Activated CD8-positive, alpha-beta memory T cell treated with anti-CD3 and anti-CD28 coated beads, Interleukin-2, amount 10 ng/mL, durations not matched to agents 7 days and 5 days (primary cell): ENCODE measurements at places on chromosomes 13 and 19. TPM values are rescaled to one million over a fixed set of nuclear protein-coding genes. Genes with fewer than 3 reads are reported as not detected.
A peak's percentile ranks its signal among the peaks of the same experiment; 100 is the strongest.

GRCh38 chr13:100532836-100533435 is 55.7 kb downstream of the GGACT start:
- no peak overlapping the region for H3K27ac ChIP-seq
- no peak overlapping the region for H3K4me3 ChIP-seq
- H3K27me3 ChIP-seq, result no peaks in the 10 kb centered on the region

The CYP4F2 gene
- total RNA-seq, result not detected

GRCh38 chr19:43526884-43527859 is at the start of gene ETHE1:
Gene ETHE1, minus strand, starts transcription at chr19:43527201. Its CDS starts 24 bp downstream, at chr19:43527177.
- H3K27me3 ChIP-seq, result no peaks in the 10 kb centered on the region
- DNase-seq, result peak; percentile 88
- H3K4me1 ChIP-seq, result peaks cover 24% of the 10 kb centered on the region
- H3K27ac ChIP-seq, result peak within 1 kb of the TSS; percentile 93
- H3K4me3 ChIP-seq, result peak within 1 kb of the TSS; percentile 89
- peaks cover 6% of the 10 kb centered on the region for H3K36me3 ChIP-seq

The DIRAS1 gene
- not detected for total RNA-seq

- H3K4me3 ChIP-seq, result peak overlapping the region; percentile 78
- no peaks in the 10 kb centered on the region for H3K36me3 ChIP-seq
- no peaks in the 10 kb centered on the region for H3K27me3 ChIP-seq
- no peak for DNase-seq
- peak overlapping the region; percentile 83 for H3K27ac ChIP-seq
These were observed 17.7 kb downstream of the CRTC1 start for GRCh38 chr19:18701250-18701608.

DNA sequence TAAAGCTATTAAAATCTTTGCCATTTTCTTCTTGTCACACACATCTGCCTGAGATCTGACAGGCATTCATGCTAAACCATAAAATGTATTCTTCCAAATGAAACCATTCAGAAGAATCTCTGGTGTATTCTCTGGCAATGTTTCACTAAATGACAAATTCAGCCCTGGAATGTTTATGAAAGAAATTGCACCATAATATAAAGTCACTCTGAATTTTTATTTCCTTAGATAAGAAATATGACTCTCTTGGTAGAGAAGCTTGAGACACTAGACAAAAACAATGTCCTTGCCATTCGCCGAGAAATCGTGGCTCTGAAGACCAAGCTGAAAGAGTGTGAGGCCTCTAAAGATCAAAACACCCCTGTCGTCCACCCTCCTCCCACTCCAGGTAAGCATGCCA is 14.3 kb downstream of the OLFM4 start:
- peaks cover 2% of the 10 kb centered on the region for H3K27me3 ChIP-seq
- H3K27ac ChIP-seq, result no peak overlapping the region
- no peak for DNase-seq

- H3K27me3 ChIP-seq, result peaks cover 12% of the 10 kb centered on the region
- no peaks in the 10 kb centered on the region for H3K36me3 ChIP-seq
- DNase-seq, result no peak
- no peak overlapping the region for H3K27ac ChIP-seq
- no peak overlapping the region for H3K4me3 ChIP-seq
- no peaks in the 10 kb centered on the region for H3K4me1 ChIP-seq
These were observed 333.4 kb downstream of the ITGBL1 start for GRCh38 chr13:101785858-101786257.

GRCh38 chr13:94342436-94343242 is 136.8 kb downstream of the DCT start:
- peaks cover 5% of the 10 kb centered on the region for H3K36me3 ChIP-seq
- no peak overlapping the region for H3K27ac ChIP-seq
- peaks cover 26% of the 10 kb centered on the region for H3K4me1 ChIP-seq

DNA sequence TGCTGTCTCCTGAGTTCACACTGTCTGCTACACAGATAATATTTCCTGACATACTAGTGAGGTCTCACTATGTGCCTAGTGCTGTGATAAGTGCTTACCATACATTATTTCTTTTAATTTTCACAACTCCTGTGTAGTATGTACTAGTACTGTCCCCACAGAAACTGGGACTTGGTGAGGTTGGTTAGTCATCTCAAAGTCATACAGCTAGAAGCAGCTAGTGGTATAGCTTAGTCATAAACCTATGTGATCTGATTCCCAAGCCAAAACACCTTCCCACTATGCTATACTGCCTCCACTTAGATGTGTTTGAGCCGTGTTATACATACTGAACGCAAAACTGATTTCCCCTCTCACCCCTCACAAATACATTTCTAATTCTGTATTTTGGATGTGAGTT is 10.5 kb downstream of the MTMR6 start:
- H3K27ac ChIP-seq, result no peak overlapping the region
- DNase-seq, result no peak
- H3K4me3 ChIP-seq, result no peak overlapping the region
- peaks cover 43% of the 10 kb centered on the region for H3K4me1 ChIP-seq

DNA sequence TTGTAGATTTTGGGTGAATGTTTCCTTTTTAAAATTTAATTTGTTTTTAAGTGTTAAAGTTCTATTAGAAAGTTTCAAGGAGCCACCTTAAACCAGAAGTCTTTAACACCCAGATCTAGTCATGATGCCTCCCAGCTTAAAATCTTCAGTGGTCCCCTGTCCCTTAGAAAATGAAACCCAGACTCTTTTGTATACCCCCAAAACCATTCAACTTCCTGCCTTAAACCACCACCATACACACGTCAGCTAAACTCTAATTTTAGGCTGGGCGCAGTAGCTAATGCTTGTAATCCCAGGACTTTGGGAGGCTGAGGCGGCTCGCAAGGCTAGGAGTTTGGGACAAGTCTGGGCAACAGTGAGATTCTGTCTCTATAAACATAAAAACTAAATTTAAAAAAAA is 37.9 kb downstream of the N4BP2L1 start:
- H3K4me1 ChIP-seq, result peaks cover 33% of the 10 kb centered on the region
- DNase-seq, result peak; percentile 56
- no peaks in the 10 kb centered on the region for H3K27me3 ChIP-seq
- no peak overlapping the region for H3K4me3 ChIP-seq
- H3K36me3 ChIP-seq, result peaks cover 30% of the 10 kb centered on the region
